A549 treated with CpdA at 1 μM for 4 hours (cell line): ENCODE measurements at places on chromosomes 7 and 10. TPM values are rescaled to one million over a fixed set of nuclear protein-coding genes. Genes with fewer than 3 reads are reported as not detected.

HTRA1 gene
- 51.9 to 65.1 TPM (median 52.8 TPM) in 5 replicates for total RNA-seq

JCAD gene
- total RNA-seq: 7.0 to 8.1 TPM (median 7.7 TPM) in 5 replicates

GIMAP1 gene
- not detected in 5 replicates for total RNA-seq

ENKUR gene
- total RNA-seq: 0.09 to 0.29 TPM (median 0.22 TPM) in 4 of 5 replicates, not detected in the other

ATAD1 gene
- 38.8 to 60.6 TPM (median 46.2 TPM) in 5 replicates for total RNA-seq

STK31 gene
- total RNA-seq: 0.27 to 0.81 TPM (median 0.62 TPM) in 5 replicates

SFRP5 gene
- 1.2 to 3.0 TPM (median 2.4 TPM) in 5 replicates for total RNA-seq

GBX1 gene
- not detected in 5 replicates for total RNA-seq

TUBB8 gene
- 0.07 to 0.26 TPM in 2 of 5 replicates, not detected in the others for total RNA-seq

CYP17A1 gene
- not detected in 5 replicates for total RNA-seq

TAS2R5 gene
- total RNA-seq: 0.40 to 0.59 TPM (median 0.54 TPM) in 5 replicates

GNAT3 gene
- not detected in 5 replicates for total RNA-seq

CRYGN gene
- total RNA-seq: not detected in 5 replicates

SRGN gene
- total RNA-seq: 53.6 to 76.5 TPM (median 57.6 TPM) in 5 replicates

HOXA3 gene
- 5.3 to 13.3 TPM (median 10.6 TPM) in 5 replicates for total RNA-seq

LMOD2 gene
- total RNA-seq: not detected in 5 replicates

SYPL1 gene
- 75.6 to 107 TPM (median 90.5 TPM) in 5 replicates for total RNA-seq

MARVELD1 gene
- 34.9 to 44.0 TPM (median 37.7 TPM) in 5 replicates for total RNA-seq

NEURL1 gene
- 0.21 to 0.54 TPM (median 0.43 TPM) in 5 replicates for total RNA-seq

ATRNL1 gene
- 0.16 to 0.30 TPM (median 0.25 TPM) in 5 replicates for total RNA-seq

PCDH15 gene
- not detected in 5 replicates for total RNA-seq

ATG9B gene
- total RNA-seq: 0.64 to 0.97 TPM (median 0.86 TPM) in 5 replicates
